ENCODE measurements at places on chromosomes 4 and X.

GRCh38 chr4:73379946-73380345, 24.1 kb upstream of the ALB start:
- no peak for DNase-seq

- no peak for DNase-seq
Measured at GRCh38 chr4:128322311-128322710, 34.7 kb upstream of the PGRMC2 start.

GRCh38 chr4:144787365-144788258, 141.7 kb downstream of the HHIP start:
- peak; percentile 38 for DNase-seq

GRCh38 chr4:102196221-102196620, 149.1 kb downstream of the SLC39A8 start:
- DNase-seq, result no peak

DNA sequence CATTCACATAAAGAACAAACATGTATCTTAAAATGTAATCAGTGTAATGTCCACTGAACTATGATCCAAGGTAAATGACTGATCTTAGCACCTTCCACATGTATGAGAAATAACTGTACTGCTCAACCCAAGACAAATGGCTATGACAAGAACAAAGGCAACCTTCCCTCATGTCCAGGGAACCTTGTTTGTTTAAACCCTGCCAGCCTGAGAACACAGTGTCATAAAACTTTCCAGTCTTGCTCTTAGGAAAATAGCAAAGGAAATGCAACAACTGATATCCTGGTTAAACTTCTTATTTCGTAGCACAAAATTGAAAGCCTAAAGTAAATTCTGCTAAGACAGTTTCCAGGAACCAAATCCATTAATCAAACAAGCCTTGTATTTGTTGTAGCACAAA, 494.3 kb downstream of the IL15 start:
- peak; percentile 46 for DNase-seq

- DNase-seq, result no peak
Measured at GRCh38 chrX:11423362-11423818, 130.2 kb downstream of the AMELX start.

- no peak for DNase-seq
Measured at GRCh38 chr4:10212400-10212799, 95.8 kb upstream of the WDR1 start.

- no peak for DNase-seq
Measured at GRCh38 chr4:74996996-74997395, 64.1 kb downstream of the PARM1 start.

DNA sequence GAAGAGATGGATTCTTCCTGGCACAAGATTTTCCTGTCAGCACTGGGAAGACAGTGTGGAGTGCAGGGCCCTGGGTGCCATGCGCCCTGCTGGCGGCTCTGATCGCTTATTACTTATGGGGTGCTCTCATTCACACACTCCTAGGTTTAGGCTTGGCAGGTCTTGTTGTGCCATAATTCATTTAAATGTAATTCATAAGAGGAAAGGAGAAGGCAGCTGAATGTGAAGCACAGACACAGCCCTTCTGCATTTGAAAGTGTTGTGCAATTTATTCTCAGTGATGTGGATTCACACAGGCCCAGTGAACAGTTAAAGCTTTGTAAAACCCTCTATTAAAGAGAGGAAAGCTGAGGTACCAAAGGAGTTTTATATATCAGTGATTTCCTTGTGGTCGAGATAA, 249.7 kb downstream of the C4orf33 start:
- DNase-seq, result no peak

DNA sequence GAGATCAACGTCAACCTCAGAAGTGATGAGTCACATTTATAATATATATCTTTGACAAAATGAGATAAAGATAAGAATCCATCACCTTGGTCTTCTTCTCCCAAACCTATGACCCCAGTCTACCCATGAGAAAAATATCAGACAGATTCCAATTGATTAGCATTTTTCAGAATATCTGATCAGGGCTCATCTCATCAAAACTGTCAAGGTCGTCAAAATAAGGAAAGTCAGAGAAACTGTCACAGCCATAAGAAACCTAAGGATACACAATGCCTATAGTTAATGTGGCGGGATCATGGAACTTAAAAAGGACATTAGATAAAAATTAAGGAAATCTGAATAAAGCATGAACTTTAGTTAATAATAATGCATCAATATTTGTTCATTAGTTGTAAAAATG, 374.1 kb downstream of the FAT4 start:
- DNase-seq, result no peak

DNA sequence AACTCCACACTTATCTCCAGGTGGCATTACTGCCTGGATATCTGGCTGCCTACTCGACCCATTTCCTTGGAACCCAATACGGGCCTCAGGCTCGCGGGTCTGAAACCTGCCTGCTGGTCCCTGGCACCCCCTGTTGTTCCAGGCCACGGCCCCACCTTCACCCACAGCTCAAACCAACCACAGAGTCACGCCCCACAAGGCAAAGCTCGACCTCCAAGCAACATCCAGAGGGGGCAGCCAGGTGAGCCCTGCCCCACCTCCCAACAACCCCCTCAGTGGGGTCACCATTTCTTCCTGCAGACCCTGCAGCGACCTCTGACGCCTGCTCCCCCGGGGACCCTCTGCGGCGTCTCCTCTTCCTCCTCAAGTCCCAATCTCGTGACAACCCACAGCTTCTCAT, 76.2 kb downstream of the WFS1 start:
- DNase-seq, result no peak

DNA sequence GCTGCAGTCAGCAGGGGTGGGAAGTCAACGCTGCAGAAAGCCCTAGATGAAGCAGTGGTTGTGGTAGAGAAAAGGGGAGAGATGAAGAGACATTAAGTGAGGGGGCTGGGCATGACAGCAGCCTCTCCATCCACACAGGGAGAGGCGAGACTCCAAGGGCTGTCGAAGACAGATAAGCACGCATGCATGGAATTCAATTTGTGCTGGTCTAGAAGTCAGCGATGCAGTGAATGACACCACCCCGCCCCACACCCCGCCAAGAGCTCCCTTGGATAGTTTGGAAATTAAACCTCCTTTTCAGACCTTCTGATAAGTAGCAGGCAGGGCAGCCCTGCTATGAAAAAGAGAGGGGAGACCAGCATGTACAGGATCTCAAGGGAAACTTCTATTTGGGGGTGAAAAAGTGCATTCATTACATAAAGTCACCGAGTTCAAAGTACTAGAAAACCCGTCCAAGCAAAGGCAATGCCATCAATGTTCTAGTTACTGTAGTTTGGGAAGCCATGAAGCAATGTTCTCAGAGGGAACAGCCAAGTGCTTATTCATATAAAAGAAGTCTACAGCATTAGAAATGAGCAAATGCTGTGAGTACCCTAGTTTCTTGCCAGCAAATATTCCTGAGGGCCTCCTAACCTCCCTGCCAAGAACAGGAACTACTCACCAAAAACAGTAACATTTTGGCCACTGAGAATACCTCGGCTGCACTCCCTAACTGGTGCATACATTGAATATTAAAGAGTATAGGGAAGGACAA, 152.3 kb upstream of the ANXA10 start:
- DNase-seq, result no peak

GRCh38 chrX:103275947-103276567, 493 bp downstream of the TCEAL5 start:
- DNase-seq, result peak; percentile 7

DNA sequence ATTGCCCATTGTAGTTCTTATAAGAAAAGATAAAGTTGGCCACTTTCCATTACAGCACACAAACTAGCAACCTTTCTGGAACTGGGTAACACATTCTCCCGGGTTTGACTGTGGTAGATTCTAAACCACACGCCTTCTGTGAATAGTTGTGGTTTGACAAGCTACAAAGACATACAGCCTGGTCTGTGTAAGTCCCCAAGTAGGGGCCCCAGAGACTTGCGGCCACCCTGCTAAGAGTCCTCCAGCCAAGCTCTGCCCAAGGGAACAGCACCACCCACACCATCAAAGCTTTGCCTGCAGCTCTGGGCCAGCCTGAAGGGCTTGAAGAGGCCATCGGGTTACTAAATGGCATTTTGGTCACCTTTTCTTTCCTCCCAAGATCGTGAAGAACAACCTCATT, 203.4 kb downstream of the MAML3 start:
- no peak for DNase-seq

- DNase-seq, result no peak
Measured at GRCh38 chr4:40363382-40363920, 28.3 kb downstream of the CHRNA9 start.

DNA sequence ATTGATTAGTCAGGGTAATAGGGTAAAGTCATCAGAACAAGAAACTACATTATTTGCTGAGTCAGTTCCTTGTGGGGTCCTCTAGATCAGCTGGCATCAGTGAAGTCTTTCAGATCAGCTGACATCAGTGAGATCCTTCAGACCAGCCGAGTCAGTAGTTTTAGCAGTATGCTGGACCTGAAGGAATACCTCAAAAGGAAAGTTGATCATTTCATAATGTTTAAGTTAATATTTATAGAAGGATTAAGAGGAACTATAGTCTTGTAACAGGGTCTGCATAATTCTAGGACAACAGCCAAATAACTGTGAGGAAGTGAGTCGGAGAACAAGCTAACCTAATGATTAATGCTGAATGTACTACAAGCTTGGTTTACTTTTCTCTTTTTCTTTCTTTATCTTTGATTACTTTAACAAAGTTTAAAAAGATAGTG, 958 bp upstream of the UGT2B7 start:
- DNase-seq, result peak; percentile 5

DNA sequence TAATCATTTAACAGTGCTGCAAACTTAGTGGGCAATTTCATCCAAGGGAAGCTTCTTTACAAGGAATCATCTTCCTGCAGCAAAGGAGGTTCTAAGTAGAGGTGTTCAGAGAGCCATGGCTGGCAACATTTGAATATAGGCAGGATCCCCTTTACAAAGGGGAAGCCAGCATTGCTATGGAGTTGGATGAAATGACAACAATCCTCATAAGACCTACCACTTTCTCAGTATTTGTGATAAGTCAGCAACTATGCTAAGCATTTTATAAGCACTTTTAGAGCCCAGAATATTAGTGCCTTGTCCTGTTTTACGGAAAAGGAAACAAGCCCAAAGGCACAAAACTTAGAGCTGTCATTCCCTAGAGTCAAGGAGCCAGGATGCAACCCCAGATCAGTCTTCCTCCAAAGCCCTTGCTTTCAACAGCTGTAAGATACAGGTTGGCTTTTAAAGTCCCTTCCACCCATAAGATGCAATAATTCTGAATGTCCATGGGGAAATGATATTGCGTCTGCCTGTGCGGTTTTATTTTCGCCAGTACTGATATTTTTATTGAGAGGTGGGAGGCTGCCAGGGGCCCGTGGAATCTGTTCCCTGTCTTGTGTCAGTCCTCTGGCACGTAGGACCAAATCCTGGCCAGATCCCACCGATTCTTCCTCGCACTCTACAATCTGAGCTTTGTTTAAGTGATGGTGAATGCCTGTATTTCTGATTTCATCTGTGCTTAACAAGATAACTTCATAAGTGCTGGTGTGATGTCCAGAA, 59.1 kb downstream of the SMIM20 start:
- DNase-seq, result no peak

DNA sequence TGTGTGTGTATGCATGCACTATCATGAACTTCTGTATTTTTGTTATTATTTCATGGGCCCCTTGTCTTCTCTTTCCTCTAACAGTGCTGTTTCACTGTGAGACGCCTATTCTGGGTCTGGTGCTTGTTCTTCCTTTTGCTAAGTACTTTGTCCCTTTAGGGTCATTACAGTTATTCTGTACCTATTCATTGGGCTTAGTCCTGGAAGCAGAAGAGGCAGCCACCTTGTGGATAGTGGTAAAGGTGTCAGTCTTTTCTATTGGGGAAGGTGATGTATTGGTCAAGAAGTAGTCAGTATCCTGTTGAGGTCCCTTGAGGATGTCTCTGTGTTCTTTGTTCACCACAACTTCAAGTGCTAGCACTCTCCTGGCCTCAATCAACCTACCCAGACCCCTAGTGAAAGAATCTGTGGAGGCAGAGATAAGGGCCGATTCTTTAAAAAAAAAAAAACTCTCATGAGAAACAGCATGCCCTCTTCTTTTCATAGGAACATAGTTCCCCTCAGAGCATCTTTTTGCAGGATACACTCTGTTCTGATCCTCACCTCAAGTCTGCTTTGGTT, 593.8 kb downstream of the SPRY1 start:
- DNase-seq, result no peak

GRCh38 chr4:73713650-73714049, 26.7 kb upstream of the CXCL8 start:
- no peak for DNase-seq

DNA sequence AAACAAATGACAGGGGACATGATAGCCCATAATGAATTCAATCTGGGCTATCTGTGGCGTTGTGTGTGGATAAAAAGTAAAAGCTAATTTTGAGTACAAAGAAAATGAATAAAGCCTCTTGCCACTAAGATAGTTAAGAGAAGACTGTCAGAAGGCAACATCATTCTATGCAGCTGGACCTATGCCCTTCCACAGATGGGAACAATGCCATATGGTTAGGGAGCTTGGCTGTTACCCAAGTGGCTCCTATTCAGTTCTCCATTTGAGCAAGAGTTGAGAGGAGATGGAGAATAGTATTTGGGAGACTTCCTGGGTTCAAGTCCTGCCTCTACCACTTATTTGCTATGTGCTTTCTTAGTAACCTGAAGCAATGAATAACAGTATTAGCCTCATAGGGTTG, 107.7 kb downstream of the ANXA3 start:
- DNase-seq, result no peak

DNA sequence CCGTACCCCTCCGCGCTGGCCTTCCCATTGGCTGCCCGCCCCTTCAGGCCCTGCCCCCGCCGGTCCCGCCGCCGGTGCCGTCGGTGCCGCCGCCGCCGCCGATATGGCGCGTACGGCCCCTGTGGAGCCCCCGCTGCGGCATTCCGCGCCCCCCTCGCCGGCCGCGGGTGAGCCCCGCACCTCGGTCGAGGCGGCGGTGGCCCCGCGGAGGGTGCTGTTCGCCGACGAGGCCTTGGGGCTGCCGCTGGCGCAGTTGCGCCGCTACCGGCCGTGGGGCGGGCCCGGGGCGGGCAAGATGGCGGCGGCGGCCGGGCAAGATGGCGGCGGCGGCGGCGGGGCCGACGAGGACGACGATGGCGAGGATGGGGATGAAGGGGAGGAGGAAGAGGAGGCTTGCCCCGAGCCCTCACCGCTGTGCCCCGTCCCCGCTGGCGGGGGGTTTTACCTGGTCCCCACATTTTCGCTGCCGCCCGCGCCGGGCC, at the start of gene PPP1R3F:
PPP1R3F (plus strand) TSS at position 27 of the 482 bp plus-strand sequence; CDS start at position 104, 77 bp downstream.
- no peak for DNase-seq

GRCh38 chrX:131728295-131729145, 184.6 kb downstream of the OR13H1 start:
- peak; percentile 93 for DNase-seq

GRCh38 chrX:117898226-117898625, 218.4 kb downstream of the KLHL13 start:
- DNase-seq, result no peak
